ENCODE measurements at places on chromosomes 4 and X. TPM values are rescaled to one million over a fixed set of nuclear protein-coding genes. Genes with fewer than 3 reads are reported as not detected.

DLG3 gene
- 9.1 TPM for total RNA-seq

PABPC4L gene
- total RNA-seq: 0.05 TPM

CCDC149 gene
- total RNA-seq: 2.6 TPM

UVSSA gene
- total RNA-seq: 2.5 TPM

CTAG2 gene
- not detected for total RNA-seq

MAGEA2B gene
- total RNA-seq: 0.16 TPM

PRDM8 gene
- total RNA-seq: 0.33 TPM

F8A2 gene
- total RNA-seq: not detected

TAF7L gene
- 0.05 TPM for total RNA-seq

TMPRSS11D gene
- not detected for total RNA-seq

SPANXB1 gene
- total RNA-seq: 1.8 TPM

S100P gene
- total RNA-seq: 90.8 TPM

FAM47A gene
- total RNA-seq: not detected

NKRF gene
- total RNA-seq: 17.2 TPM

TGIF2LX gene
- total RNA-seq: not detected

VSIG1 gene
- 0.12 TPM for total RNA-seq

ASB9 gene
- total RNA-seq: 22.9 TPM

SLC2A9 gene
- total RNA-seq: 0.50 TPM

CSAG1 gene
- total RNA-seq: 0.53 TPM

PDCL2 gene
- not detected for total RNA-seq

MAGEA9B gene
- not detected for total RNA-seq

RRH gene
- 0.06 TPM for total RNA-seq

VEGFD gene
- 0.46 TPM for total RNA-seq

SSX2 gene
- not detected for total RNA-seq

GAGE12J gene
- total RNA-seq: not detected

NPY5R gene
- total RNA-seq: not detected

HTN1 gene
- not detected for total RNA-seq

GYG2 gene
- 6.0 TPM for total RNA-seq

ARHGAP36 gene
- total RNA-seq: not detected

P2RY4 gene
- not detected for total RNA-seq

DDX53 gene
- not detected for total RNA-seq

XKRX gene
- 0.89 TPM for total RNA-seq

RASSF6 gene
- 0.71 TPM for total RNA-seq

DMRTC1 gene
- not detected for total RNA-seq

ARMCX1 gene
- total RNA-seq: 0.47 TPM

CFAP299 gene
- not detected for total RNA-seq

DCAF8L2 gene
- not detected for total RNA-seq

CUL4B gene
- 37.8 TPM for total RNA-seq

ATP2B3 gene
- 0.13 TPM for total RNA-seq

AFF2 gene
- total RNA-seq: not detected

ERAS gene
- 0.15 TPM for total RNA-seq

WNK3 gene
- total RNA-seq: 0.22 TPM

ASB12 gene
- not detected for total RNA-seq

WDFY3 gene
- total RNA-seq: 13.7 TPM

GLRA3 gene
- 0.05 TPM for total RNA-seq

EIF1AX gene
- total RNA-seq: 103 TPM

ANKRD50 gene
- 4.3 TPM for total RNA-seq

CYTL1 gene
- total RNA-seq: not detected

MAGEB18 gene
- total RNA-seq: not detected

MAGEB17 gene
- not detected for total RNA-seq

SULT1E1 gene
- not detected for total RNA-seq

RS1 gene
- not detected for total RNA-seq

HERC3 gene
- total RNA-seq: 9.0 TPM

COL4A6 gene
- total RNA-seq: 16.9 TPM

FHIP1A gene
- total RNA-seq: 0.06 TPM

LUZP4 gene
- total RNA-seq: not detected
